ENCODE measurements at places on chromosomes 11 and 22.

- no peak for DNase-seq
These were observed 273.5 kb upstream of the PLET1 start for GRCh38 chr11:112534208-112534607.

- no peak for DNase-seq
These were observed 16.7 kb upstream of the ALDH3B2 start for GRCh38 chr11:67691149-67691548.

DNA sequence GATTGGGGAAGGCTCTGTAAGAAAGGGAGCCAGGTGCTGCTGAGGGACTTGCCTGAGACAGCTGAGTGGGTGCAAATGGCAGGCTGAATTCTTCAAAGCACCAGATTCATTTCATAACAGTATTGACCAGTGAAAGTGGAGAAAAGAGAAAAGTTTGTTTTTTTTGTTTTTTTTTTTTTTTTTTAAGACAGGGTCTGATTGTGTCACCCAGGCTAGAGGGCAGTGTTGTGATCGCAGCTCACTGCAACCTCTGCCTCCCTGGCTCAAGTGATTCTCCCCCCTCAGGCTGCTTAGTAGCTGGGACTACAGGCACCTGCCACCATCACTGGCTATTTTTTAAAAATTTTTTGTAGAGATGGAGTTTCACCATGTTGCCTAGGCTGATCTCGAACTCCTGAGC lies 494.0 kb downstream of the MIAT start:
- no peak for DNase-seq

GRCh38 chr22:17537155-17537554 lies 26.1 kb upstream of the SLC25A18 start:
- no peak for DNase-seq

GRCh38 chr11:72370201-72370600 lies 64.1 kb downstream of the CLPB start:
- no peak for DNase-seq

DNA sequence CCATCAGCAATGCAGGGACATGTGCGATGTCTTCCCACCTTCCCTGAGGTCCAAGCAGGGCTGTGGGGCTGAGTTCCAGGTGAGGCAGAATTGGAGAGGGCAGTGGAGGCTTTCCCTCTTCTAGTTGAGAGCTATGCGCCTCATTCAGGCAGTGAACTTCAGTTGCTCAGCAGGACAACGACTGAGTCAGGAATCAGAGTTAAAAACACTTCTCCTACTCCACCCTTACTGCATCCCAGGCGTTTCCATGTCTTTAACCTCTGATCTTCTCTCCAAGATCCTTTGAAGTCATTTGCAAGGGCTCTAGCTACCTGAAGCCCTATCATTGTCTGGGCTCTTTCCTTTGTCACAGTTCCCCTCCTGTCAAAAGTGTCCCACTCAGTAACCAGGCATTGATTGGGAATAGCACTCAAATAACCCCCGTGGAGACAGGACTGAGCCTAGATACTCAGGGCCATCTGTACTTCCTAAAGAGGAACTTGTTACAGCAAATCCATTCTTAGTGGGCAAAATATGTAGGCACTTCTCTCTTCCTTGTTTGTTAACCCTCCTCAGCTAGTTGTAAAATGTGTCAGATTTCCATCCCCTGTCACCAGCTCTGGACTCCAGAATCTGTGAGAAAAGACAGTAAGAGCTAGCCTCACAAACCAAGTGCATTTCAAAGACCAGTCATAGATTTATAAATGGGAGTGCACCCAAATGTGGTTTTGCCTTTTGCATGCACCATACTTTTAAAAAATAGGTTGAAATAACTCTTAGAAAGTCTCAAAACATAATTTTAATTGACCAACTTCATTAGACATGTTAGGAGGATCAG lies 72.5 kb upstream of the MYO18B start:
- DNase-seq = no peak

GRCh38 chr11:27150098-27150497 lies 109.5 kb downstream of the BBOX1 start:
- DNase-seq = no peak

DNA sequence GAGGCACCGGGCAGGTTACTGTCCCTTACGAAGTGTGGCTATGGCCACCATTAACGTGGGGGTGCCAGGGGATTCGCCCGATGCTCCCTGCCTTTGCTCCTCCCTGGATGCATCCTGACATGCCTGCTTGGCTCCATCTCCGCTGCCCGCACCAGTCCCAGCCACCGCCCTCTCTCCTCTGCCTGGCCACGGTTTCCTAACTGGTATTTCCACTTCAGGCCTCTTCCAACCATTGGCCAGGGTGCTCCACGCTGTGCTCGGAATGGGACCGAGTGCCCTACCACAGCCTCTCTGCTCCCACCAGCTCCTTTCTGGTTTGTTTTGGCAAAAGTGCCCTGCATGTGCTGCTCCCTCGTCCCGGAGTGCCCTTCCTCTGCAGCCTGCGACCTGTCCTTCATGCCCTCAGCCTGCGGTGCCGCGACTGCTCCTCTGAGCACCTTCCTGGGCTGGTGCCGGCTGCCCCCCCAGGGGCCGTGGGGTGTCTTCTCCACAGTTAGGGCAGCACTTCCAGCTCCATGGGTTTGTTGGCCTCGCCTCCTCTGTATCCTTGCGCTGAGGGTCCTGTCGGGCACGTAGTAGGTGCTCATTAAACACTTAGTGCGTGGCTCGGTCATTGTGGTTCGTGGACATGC lies 12.6 kb upstream of the GRAMD4 start:
- DNase-seq = no peak

GRCh38 chr11:20045098-20045688 lies 115.1 kb downstream of the DBX1 start:
- DNase-seq = no peak

DNA sequence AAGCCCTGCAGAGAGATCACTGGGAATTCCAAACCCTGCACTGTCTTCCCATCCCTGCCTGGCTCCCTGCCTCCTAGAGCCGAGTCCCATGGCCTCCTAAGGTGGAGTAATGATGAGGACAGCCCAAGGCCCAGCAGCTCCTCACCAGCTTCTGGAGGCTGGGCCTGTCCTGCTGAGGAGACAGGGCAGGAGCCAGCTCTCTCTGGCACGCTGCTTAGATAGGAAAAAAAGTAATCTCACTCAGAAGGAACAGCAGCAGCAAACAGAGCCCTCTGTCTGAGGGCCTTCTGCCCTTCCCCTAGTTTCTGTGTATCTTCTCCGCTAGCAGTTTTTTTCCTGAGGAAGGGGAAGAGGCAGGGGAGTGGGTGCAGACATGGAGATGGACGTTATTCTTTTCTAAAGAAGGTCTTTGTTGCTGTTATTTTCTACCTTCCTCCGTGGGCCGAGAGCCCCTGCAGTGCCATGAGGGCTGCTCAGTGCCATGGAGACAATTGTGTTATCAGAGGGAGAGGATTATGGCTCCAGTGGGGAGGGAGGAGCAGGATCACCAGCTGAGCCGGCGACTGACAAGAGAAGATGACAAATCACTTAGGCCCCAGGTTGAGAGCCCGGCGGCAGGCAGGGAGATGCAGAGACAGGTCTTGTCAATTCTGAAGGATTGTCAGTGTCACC lies 315.3 kb downstream of the BUD13 start:
- no peak for DNase-seq

DNA sequence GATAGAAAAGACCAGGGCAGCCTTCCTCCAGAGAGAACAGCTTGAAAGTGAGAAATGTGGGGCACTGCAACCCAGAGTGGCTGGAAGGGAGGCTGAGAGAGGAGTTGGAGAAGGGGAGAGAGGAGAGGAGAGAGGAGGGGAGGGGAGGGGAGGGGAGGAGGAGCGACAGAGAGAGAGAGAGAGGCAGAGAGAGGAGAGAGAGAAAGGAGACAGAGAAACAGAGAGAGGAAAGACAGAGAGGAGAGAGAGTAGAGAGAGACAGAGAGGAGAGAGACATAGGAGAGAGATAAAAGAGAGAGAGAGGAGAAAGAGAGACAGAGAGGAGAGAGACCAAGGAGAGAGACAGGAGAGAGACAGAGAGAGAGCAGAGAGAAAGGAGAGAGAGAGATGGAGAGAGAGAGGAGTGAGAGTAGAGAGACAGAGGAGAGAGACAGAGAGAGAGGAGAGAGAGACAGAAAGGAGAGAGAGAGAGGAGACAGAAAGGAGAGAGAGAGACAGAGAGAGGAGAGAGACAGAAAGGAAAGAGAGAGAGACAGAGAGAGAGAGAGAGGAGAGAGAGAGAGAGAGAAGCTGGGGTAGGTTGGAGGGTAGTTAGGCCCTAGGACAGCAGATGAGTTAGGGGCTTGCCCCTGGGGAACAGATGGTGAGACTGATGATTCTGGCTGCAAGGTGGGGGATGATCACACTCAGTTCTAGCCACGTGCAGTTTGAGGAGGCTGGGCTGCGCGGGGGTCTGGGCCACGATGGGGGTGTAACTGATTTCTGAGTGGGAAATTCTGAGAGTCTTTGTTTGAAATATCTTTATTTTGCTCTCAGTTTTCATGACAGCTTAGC lies 8.5 kb upstream of the SCYL1 start:
- no peak for DNase-seq

DNA sequence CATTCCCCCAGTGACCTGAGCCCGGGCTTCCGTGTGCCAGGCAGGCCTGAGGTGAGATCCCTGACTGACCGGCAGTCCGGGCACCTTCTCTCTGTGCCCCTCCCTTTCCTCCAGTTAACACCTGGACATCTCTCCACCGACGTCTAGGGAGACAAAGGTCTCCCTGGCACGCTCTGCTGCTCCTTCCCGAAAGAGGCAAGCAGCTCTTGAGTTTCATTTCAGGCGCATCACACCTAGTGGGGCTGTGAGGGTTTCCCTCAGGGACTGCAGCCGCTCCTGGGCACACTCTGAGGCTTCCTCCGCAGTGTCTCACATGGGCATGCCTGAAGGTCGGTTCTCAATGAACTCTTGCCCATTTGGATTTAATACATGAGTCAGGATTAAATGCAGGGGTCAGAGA lies 322.7 kb downstream of the CTTN start:
- no peak for DNase-seq
